Eye (tissue), 1 donor: ENCODE measurements at places on chromosomes 11 and 22.

GRCh38 chr11:115257678-115258077, 246.5 kb downstream of the CADM1 start:
- DNase-seq: no peak

DNA sequence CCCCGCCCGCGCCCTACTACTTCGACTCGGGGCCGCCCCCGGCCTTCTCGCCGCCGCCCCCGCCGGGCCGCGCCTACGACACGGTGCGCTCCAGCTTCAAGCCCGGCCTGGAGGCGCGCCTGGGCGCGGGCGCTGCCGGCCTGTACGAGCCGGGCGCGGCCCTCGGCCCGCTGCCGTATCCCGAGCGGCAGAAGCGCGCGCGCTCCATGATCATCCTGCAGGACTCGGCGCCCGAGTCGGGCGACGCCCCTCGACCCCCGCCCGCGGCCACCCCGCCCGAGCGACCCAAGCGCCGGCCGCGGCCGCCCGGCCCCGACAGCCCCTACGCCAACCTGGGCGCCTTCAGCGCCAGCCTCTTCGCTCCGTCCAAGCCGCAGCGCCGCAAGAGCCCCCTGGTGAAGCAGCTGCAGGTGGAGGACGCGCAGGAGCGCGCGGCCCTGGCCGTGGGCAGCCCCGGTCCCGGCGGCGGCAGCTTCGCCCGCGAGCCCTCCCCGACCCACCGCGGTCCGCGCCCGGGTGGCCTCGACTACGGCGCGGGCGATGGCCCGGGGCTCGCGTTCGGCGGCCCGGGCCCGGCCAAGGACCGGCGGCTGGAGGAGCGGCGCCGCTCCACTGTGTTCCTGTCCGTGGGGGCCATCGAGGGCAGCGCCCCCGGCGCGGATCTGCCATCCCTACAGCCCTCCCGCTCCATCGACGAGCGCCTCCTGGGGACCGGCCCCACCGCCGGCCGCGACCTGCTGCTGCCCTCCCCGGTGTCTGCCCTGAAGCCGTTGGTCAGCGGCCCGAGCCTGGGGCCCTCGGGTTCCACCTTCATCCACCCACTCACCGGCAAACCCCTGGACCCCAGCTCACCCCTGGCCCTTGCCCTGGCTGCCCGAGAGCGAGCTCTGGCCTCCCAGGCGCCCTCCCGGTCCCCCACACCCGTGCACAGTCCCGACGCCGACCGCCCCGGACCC, 17.4 kb upstream of the ACR start:
- peak; percentile 29 for DNase-seq

DNA sequence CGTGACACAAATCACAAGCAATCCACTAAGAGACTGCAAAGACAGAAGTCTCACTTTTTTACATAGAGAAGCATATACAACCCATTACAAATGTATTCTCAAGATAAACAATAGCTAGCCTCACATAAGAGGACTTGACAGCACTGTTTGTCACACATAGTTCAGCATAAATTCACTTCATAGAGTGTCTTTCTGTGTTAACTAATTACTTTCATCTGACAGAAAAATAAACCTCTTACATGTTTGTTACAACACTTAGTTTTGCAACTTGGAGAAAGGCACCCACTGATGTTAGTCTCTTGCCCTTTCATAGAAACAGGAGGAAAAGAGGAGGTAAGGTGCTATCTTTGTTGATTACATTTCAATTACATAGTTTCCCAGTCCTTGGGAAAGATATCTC, 2221.9 kb upstream of the RAG2 start:
- DNase-seq: no peak

DNA sequence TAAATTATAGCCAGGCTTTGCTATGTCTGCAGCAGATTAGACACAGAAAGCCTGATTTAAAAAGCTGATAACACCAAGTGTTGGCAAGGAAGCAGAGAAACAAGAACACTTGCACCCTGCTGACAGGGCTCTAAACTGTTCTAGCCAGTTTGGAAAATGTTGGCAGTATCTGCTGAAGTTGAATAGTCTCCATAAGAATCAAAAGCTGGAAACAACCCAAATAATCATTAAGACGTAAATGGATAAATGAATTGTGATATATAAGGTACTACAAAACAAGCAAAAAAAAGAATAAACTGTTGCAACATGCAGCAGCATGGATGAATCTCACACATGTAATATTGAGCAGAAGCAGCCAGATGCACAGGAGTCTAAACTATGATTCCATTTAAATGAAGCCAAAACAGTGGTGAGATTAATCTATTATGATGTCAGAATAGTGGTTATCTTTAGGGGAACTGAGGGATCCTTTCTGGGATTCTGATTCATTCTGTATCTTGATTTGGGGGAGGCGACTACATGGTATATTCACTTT, 40.4 kb upstream of the ADORA2A start:
- DNase-seq: no peak

DNA sequence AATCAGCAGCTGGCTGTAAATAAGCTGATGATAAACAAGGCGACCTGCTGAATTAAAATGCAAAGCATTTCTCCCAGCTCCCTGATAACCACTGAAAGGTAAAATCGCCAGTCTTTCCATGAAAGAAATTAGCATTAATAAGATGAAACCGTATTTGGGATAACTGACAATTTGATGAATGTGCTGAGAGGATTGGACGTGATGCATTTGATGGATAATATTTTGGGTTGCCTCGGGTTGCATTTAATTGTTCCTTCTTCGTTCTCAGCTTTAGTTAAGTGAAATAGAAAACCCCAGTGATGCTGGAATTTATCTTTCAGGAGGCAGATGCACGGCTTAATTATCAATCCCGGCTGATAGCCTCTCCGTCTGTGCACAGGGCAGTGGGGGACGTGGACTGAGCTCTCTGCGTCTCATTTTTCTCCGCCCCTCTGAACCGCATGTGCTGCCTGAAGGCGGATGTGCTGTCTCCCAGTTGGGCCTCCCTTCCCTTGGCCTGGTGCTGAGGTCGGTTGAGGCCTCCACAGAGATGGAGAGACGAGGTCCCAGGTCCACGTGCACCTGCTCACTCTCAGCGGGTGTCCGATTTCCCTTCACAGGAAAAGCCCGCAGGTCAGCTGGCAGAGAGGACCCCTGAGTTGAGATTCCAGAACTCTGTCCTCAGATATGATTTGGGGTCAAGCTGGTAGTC, 846.2 kb downstream of the BRD1 start:
- DNase-seq: no peak

DNA sequence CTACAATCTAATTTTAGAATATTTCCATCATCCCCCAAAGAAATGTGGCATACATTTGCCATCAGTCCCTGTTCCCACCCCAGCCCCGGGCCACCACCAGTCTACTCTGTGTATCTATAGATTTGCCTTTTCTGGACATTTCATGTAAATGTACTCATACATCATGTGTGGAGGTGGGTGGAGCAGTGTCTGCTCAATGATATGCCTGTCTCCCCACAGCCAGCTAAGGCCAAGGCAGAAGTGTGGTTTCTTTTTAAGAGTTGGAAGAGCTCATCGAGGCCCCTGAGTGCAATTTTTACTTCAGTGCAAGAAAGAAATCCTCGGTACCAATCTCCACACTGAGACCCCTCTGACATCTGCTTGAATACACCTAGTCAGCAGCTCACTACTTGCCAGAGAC, 80.5 kb downstream of the TP53I11 start:
- no peak for DNase-seq

GRCh38 chr11:106475181-106475580, 397.7 kb downstream of the AASDHPPT start:
- no peak for DNase-seq

DNA sequence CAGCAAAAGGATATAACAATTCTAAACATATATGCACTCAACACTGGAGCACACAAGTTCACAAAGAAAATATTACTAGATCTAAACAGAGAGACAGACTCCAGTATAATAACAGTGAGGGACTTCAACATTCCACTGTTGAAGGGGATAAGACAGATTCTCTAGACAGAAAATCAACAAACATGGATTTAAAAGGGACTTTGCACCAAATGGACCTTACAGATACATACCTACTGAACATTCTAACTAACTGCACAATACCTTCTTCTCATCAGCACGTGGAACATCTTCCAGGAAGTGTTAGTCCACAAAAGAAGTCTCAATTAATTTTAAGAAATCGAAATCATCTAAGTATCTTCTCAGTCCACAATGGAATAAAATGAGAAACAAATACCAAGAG, 26.6 kb downstream of the RSF1 start:
- no peak for DNase-seq

DNA sequence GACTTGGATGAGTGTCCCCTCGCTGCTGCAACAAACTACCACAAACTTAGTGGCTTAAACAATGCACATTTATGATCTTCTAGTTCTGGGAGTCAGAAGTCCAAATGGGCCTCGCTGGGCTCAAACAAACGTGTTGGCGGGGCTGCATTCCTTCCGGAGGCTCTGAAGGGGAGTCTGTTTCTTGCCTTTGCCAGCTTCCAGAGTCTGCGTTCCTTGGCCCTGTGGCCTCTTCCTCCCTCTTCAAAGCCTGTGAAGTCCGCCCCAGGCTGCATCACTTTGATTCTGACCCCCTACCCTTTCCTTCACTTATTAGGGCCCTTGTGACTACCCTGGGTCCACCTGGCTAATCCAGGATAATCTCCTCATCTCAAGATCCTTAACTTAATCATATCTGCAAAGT, 80.3 kb upstream of the NECTIN1 start:
- DNase-seq: no peak
